Activated CD8-positive, alpha-beta memory T cell treated with anti-CD3 and anti-CD28 coated beads for 1 hour (primary cell): ENCODE measurements at places on chromosomes 7 and 10.

DNA sequence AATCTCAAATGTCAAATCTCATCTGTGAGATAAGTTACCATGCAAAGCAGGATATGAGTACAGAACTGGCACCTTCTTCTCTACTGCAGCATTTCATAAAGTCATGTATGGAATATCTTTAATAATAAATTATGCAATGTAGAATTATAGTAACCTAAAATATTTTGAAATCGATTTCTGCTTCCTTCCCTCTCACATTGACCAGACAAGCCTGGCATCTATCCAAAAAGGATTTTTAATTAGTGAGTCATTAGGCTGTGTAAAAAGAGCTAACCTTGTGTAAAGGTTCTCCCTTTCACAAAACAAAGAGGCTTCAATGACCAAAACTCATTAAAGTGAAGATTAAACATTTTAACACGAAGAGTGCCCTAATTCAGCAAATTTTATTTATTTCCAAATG is 48.8 kb upstream of the EXOC6 start:
- no peak for DNase-seq

DNA sequence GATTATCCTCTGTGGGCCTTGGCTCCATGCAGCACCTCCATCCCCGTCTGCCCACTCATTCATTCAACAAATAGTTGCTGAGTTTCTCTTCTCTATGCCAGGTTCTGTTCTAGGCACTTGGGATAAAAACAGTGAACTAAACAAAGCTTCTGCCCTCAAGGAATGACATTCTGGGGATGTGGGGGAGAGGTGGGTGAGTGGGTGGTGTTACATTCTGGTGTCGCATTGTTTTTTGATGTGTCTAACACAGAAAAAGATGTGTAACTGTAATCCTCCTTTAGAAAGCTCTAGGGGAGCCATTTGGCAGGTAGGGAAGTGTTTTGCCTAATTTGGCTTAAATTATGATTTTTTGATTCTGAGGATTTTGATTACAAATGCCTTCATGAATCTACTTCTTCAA is 21.4 kb downstream of the AUTS2 start:
- no peak for DNase-seq

DNA sequence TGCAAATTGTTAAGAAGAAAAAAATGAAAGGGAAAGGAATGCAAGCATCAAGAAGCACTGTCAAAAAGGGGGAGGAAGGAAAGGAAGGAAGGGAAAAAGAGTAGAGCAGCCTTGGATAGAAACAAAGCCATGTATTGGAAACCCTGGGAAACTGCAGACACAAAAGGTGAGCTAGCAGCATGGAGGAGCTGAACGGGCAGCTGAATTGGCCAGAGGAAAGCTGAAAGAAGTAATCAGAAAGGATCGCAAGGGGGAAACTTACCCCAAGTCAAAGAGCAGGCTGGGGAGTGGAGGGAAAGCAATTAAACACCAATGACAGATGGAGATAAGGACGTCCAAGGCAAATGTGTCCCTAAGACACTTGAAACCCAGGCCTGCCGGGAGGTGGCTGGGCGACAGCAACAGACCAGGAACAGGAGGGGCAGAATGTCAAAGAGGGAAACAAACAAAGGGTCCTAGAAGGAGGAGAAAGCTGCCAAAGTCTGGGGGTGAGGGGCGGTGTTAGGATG is 93.8 kb upstream of the SVIL start:
- DNase-seq = no peak

- no peak for DNase-seq
Measured at GRCh38 chr7:26620352-26620751, 244.0 kb downstream of the SKAP2 start.

DNA sequence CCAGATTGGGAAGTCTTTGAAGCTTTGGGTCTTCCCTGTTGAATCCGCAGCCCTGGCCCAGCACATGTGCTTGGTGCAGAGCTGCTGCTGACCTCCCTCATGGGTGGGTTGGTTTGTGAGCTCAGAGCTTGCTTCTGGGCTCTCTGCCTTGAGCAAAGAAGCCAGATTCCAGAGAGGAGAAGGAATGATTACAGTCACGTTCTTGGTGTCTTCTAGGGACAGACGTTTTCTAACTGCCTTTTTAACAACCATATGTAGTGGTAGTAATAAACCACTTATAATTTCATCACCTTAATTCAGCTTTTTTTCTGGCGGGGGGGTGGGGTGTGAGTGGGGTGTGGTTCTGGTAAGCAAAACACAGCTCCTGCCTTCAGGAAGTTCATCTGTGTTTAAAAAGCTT is 39.5 kb downstream of the LRMDA start:
- DNase-seq = no peak
